Stimulated activated naive CD4-positive, alpha-beta T cell (primary cell): ENCODE measurements at places on chromosomes 11 and 22.

- DNase-seq: no peak
Measured at GRCh38 chr11:9377036-9377435, 7.4 kb upstream of the IPO7 start.

DNA sequence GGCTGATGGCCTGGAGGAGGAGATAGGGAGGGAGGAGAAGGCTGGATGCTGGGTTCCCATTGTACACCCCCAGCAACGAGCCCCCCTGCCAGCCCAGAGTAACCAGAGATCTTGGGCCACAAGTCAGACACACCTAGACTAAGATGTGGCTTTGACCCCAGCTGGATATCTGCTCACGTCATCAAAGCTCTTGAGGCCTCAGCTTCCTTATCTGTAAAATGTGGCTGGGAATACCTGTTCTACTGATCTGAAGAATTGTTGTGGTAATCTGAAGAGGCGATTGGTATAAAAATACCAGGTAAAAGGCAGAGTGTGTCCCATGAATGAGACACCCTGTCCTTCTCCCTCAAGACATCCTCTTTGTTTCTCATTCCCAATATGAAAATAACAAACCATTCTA lies 280.0 kb downstream of the ST3GAL4 start:
- no peak for DNase-seq

GRCh38 chr11:34339149-34340064 lies 18.4 kb downstream of the ABTB2 start:
- no peak for DNase-seq

GRCh38 chr11:12685229-12685628 lies 11.0 kb downstream of the TEAD1 start:
- DNase-seq: no peak

DNA sequence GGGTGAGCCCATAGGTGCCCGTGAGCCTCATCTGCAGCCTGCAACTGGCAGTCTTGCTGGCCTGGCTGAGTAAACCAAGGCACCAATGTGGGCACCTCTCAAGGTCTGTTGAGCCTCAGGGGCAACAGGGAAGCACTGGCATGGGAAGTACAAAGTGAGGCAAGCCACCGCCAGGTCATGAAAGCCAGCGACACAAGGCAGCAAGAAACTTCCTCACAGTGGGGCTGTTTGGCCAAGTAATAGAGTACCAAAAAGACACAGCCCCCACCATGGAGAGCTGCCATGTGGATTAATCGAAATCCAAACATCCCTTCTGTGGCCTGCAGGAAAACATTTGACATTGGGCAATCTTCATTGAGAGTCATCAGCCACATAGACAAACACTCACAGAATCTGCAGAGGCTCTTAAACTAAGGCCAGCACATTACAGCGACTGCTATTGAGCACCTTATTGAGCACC lies 43.6 kb upstream of the FIBIN start:
- DNase-seq: no peak

DNA sequence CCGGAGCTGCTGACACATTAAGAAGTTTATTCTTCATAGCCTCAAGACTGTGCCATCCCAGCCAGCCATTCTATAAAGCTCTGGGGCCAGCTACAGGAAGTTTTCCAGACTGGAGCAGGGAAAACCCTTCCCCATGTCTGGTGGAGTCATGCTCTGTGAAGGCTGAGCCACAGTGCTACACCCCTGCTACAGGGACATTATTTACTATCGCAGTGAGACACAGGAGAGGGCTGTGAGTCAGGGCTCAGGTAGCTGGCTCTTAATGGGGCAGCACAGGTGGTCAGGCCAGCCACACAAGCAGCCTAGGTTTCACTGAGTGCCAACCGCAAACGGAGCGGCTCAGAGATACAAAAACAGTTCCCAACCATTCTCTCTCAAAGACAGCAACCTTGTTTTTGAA lies 12.1 kb downstream of the HPS4 start:
- no peak for DNase-seq

DNA sequence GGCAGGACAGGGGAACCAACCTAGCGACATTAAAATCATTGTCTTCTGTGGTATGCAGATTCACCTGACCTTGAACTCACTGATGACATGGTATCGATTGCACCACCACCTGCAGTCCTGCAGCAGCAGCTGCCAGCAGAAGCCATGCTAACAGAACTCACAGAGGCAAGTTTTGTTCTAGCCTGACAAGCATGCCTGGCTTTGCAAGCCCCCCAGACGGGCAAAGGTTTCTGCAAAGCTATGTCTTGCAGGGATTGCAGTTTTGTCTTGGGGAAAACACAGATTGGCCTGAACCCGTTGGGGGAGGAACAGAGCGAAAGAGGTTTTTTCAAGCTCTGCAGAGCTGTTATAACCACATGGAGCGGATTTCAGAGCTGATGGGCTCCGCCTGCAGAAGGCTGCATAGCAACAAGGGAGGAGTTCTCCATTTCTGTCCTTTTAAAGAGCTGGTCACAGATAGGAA lies 221.0 kb downstream of the HIPK3 start:
- no peak for DNase-seq
